Common myeloid progenitor, CD34-positive (primary cell): ENCODE measurements at places on chromosomes 5 and 9.
A peak's percentile ranks its signal among the peaks of the same experiment; 100 is the strongest.

- no peak for DNase-seq
- H3K4me1 ChIP-seq, result no peaks in the 10 kb centered on the region
- peaks cover 72% of the 10 kb centered on the region for H3K36me3 ChIP-seq
- H3K27me3 ChIP-seq, result no peaks in the 10 kb centered on the region
Observed at GRCh38 chr9:108919517-108919916, 14.4 kb downstream of the ELP1 start.

DNA sequence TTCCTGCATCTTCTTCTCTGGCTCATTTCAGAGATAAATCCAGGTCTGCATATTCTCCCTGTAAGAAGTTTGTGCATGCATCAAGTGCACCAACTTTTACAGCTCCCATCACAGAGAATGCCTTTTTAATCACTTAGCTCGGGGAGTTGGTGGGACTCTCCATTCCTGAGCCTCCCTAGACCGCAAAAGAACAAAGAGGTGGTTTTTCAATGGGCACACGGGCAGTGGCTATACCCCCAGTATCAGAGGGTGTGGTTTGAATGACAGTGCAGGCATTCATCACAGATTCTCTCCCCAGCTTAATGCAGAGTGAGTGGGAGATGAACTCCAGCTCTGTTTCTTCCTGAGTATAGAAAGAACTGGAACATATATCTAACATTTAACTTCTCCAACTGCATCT is 264.7 kb upstream of the NR4A3 start:
- no peaks in the 10 kb centered on the region for H3K36me3 ChIP-seq
- no peak for DNase-seq
- no peaks in the 10 kb centered on the region for H3K4me1 ChIP-seq
- H3K27ac ChIP-seq, result no peak overlapping the region
- H3K4me3 ChIP-seq, result no peak overlapping the region

DNA sequence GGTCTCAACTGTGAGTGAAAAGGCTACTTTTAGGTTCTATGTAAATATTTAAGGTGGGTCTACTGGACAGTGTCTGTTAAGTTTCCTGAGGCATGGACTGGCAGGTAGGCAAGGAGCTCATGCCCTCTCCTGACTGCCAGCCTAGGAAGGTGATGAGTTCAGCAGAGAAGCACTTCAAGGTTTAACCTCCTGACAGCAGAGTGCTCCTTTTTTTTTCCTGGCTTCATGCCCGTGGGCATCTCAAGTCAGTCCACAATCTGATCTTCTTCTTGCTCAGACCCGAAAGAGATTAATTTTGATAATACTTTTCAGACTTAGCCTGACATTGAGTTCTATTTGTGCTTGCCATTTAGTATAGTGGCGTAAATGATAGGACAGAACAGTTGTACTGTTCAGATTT is 241.9 kb upstream of the NREP start:
- no peaks in the 10 kb centered on the region for H3K36me3 ChIP-seq
- peaks cover 3% of the 10 kb centered on the region for H3K27me3 ChIP-seq
- H3K4me1 ChIP-seq, result no peaks in the 10 kb centered on the region
- H3K4me3 ChIP-seq, result no peak overlapping the region

DNA sequence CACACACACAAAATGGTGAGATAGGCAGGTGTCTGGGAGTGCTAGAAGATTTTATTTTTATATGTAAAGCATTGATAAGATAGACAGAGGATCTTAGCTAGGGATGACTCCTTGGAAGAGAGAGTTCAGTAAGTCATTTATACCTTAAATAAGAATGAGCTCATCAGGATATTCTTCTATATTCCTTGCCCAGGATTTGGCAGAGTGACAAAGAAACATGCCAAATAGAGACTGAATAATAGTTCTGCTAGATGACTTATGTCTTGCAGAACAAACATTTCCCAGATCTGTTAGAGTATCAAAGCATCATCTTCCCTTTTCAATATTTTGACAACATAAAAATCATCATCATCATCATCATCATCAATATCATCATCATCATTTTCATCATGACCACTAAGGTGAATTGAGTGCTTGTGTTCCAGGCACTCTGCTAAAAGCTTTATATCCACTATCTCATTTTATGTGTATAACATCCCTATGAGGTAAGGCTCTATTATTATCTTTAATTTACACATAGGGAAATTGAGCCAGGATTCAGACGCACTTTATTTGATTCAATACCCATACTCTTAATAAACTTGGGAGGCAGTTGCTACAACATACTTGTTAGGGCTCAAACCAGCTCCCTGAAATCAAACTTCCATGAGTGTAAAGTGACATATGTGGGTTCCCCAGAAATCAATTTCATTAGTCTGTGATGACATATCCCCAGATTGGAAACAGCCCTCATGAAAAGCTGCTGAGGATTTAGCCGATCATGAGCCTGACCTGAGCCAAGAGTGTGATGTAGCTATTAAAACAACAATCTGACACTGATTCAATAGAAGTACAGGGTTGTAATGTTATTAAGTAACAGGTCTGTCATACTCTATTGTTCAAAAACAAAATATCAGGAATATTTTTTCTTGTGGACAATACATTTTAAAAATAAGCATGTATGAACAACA is 176.3 kb upstream of the SEMA6A start:
- H3K4me1 ChIP-seq, result no peaks in the 10 kb centered on the region
- H3K27ac ChIP-seq, result no peak overlapping the region
- no peak overlapping the region for H3K4me3 ChIP-seq
- H3K27me3 ChIP-seq, result no peaks in the 10 kb centered on the region

DNA sequence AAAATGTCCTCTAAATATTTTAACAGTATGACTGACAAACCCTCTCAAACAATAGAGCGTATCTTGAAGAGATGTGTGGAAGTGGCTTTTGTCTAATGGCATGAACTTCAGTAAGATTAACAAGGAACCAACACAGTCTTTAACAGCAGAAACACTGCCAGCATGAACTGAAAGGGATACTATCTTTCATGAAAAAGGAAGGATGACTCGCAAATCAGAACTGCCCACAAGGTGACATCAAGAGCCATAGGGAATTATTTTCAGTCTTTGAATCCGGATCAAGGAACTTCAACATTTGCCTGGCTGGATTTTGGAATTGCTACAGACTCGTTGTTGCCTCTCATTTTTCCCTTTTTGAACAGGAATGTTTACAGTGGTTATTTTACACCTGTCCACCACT is 5.1 kb upstream of the HEXB start:
- DNase-seq, result peak; percentile 21
- H3K36me3 ChIP-seq, result no peaks in the 10 kb centered on the region
- peaks cover 4% of the 10 kb centered on the region for H3K4me1 ChIP-seq
- no peak overlapping the region for H3K4me3 ChIP-seq

DNA sequence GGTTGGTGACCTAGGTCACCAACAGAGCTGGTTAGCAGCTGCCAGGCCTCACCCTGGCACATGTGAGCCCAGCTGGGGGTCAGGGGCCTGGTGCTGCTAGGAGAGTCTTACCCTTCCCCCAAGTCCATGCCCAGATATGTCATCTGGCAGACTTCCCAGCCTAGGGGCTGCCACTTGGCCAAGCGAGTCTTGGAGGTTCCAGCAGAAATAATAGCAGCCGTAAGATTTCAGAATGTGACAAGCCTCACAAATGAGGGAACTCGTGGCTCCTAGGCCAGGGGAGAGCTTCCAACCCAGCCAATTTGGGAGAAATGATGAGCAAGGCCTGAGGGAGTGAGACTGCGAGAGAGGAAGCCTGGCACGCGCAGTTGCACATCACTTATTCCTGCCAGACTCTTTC is 11.1 kb downstream of the URM1 start:
- peaks cover 70% of the 10 kb centered on the region for H3K36me3 ChIP-seq
- no peaks in the 10 kb centered on the region for H3K27me3 ChIP-seq
- no peak overlapping the region for H3K27ac ChIP-seq
- H3K4me3 ChIP-seq, result no peak overlapping the region
- DNase-seq, result no peak
- H3K4me1 ChIP-seq, result no peaks in the 10 kb centered on the region

DNA sequence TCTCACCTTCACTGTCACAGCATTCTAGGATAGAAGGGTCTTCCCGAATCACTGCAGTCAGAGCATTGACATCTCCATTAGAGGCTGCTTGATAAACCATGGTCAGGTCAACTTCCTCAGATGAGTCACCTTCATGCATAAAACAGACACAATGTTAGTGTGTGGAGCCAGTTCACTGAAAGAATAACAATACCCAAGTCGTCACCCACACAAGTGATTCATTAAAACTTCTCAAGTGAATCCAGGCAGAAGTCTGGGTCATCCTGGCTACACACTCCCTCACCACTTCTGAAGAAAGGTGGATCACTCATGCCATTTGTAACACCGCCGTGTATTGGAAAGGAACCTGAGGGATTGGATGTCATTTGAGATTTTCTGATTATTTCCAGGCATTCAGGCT is 49.6 kb downstream of the ANKRD55 start:
- H3K4me1 ChIP-seq, result no peaks in the 10 kb centered on the region
- no peaks in the 10 kb centered on the region for H3K36me3 ChIP-seq
- no peaks in the 10 kb centered on the region for H3K27me3 ChIP-seq
- H3K4me3 ChIP-seq, result no peak overlapping the region

DNA sequence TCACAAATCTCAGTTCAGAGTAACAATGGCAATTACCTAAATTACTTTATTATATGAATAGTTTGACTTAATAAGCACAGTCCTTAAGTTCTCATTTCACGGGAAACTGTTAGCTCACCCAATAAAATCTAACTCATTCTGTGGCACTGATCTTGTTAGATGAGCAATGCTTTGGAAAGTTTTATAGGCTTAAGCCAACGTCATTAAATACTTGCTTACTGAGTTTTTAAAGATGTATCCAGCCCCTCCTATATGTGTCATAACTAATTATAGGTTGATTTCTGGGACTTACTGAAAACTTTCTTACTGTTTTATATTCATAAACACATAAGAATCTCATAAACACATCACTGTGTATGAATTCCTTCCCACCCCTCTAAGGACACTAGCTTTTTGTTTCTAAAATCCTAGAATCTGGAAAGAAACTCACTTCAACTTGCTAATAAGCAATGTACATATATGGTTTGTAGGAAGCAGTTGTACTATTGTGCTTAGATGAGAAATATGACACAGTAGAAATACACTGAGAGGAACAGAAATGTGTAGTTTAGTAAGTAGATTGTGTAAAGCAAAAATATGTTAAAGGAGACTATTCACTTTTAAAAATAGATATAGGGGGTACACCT is 14.1 kb upstream of the MARCOL start:
- no peaks in the 10 kb centered on the region for H3K36me3 ChIP-seq
- H3K27ac ChIP-seq, result no peak overlapping the region
- H3K27me3 ChIP-seq, result no peaks in the 10 kb centered on the region
- H3K4me1 ChIP-seq, result no peaks in the 10 kb centered on the region
- H3K4me3 ChIP-seq, result no peak overlapping the region

DNA sequence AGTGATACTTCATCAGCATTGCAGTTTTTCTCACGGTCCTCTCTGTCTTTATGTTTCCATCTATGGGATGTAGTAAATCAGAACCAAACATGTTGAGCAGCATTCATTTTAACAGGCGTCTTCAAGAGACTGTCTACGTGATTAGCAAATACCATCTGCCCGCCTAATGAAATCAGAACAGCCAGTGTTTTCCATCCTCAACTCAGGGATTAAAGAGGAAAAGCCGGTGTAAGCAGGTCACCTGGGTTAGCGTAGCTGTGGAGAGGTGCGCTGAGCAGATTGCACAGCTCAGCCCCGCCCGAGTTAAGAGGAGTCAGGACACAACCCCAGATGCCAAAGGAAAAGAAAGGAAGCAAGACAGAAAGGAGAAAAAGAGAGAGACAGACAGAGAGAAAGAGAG is 54.3 kb upstream of the ANKRD33B start:
- H3K27ac ChIP-seq, result no peak overlapping the region
- DNase-seq, result no peak
- no peak overlapping the region for H3K4me3 ChIP-seq
- H3K4me1 ChIP-seq, result peaks cover 34% of the 10 kb centered on the region
- no peaks in the 10 kb centered on the region for H3K27me3 ChIP-seq
- no peaks in the 10 kb centered on the region for H3K36me3 ChIP-seq

GRCh38 chr5:35855187-35855586 is 1.5 kb upstream of the IL7R start:
- H3K27me3 ChIP-seq, result no peaks in the 10 kb centered on the region
- H3K27ac ChIP-seq, result no peak overlapping the region
- H3K36me3 ChIP-seq, result no peaks in the 10 kb centered on the region
- no peak overlapping the region for H3K4me3 ChIP-seq
- no peaks in the 10 kb centered on the region for H3K4me1 ChIP-seq
- no peak for DNase-seq

GRCh38 chr9:124455820-124456219 is 5.6 kb downstream of the ADGRD2 start:
- H3K27ac ChIP-seq, result no peak overlapping the region
- peaks cover under 1% of the 10 kb centered on the region for H3K4me1 ChIP-seq
- no peak overlapping the region for H3K4me3 ChIP-seq
- DNase-seq, result no peak
- H3K36me3 ChIP-seq, result no peaks in the 10 kb centered on the region

DNA sequence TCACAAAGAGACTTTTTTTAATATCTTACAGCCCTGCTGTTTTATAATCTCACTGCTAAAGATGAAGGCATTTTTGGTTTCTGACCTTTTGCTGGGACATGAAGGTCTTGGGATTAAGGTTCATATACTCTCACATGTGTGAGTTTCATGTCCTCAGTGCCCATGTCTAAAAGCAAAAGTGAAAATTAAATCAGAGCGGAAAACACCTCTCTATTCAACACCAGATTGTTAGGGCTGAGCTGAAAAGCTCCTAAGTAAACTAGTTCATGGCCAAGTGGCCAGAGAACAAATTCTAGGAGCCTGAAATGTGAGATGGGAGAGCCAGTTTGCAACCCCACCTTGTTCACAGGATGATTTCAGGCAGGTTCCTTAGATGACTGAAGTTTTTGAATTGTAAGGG is 110.9 kb downstream of the GRIA1 start:
- no peaks in the 10 kb centered on the region for H3K36me3 ChIP-seq
- DNase-seq, result no peak
- H3K27ac ChIP-seq, result no peak overlapping the region

- H3K27ac ChIP-seq, result no peak overlapping the region
- H3K4me3 ChIP-seq, result no peak overlapping the region
- no peaks in the 10 kb centered on the region for H3K4me1 ChIP-seq
- no peak for DNase-seq
- no peaks in the 10 kb centered on the region for H3K27me3 ChIP-seq
Observed at GRCh38 chr5:116229131-116229689, 144.4 kb downstream of the COMMD10 start.

DNA sequence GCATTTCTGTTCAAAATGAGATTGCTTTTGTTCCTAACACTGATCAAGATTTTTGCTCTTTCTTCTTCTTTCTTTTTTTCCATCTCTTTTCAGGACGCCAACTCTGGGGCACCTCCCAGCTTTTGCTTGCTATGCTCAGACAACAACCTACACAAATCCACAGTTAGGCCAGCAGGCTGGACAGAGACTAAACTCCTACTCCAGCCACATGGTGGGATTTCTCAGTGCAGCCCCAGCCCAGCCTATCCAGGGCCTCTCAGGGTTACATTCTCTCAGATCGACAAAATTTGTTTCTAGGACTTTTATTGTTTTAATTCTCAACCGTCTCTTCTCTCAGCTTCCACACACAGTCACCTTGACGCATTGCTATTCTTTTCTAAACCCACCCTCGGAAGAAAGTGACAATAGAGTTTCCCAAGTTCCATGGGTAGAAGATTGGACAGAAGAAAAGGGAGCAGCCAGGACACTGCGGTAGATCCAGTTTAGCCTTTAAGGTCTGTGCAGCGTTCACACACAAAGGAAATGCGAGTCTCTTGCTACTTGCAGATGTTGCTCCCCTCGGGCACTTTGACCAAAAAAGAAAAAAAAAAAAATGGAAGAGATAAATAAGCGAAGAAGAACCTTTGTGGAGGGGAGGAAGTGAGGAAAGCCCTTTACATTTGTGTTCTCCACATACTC is 588.6 kb upstream of the GRAMD2B start:
- no peaks in the 10 kb centered on the region for H3K27me3 ChIP-seq
- no peak overlapping the region for H3K4me3 ChIP-seq
- no peak overlapping the region for H3K27ac ChIP-seq
- no peaks in the 10 kb centered on the region for H3K36me3 ChIP-seq
- DNase-seq, result no peak
